NB4 (cell line): ENCODE measurements at places on chromosomes 4 and X.

GRCh38 chr4:126038502-126039144 is 723.9 kb downstream of the FAT4 start:
- no peak for DNase-seq

GRCh38 chr4:115711575-115711974 is 598.2 kb upstream of the NDST4 start:
- DNase-seq: peak; percentile 5

DNA sequence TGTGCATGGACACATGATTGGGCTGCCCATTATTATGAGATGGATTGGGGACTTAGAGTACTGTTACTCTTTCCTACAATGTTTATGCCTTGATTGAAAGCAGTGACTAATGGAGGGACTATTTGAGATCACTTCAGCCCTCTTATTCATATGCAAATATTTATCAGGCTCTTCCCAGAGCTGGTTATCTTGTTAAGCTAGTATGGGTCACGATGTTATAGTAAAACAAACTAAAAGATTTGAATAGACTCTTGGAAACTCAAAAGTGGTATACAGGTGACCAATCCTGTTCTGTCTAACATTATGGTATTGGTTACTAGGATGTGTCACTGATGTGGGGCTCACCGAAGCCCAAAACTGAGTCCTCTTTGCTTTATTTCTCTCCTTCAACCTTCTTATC is 306.2 kb upstream of the CASK start:
- DNase-seq: no peak

GRCh38 chrX:49996474-49996873 is 74.1 kb downstream of the CLCN5 start:
- DNase-seq: no peak

DNA sequence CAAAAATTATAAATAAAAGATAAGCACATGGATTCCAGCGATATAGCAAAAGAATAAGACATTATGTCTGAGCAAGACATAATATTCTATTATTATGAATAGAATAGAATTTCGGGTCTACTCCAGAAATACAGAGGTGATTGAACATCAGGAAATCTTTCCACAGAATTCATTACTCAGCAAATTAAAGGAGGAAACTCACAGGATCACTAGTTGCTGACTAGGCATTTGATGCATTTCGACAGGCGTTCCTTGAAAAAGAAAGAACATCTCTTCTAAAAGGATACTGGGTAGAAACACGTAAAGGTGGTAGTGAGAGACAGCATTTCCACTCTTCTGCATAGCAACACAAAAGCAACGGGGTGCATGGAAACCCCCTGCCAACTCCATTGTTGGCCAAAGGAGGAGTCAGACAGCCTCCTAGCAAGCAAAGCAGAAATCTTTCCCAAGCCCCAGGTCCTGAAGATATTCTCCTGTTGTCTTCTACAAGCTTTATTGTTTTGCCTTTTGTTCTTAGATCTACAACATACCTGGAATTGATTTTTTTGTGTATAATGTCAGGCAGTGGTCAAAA is 14.3 kb upstream of the PDZD4 start:
- DNase-seq: no peak

DNA sequence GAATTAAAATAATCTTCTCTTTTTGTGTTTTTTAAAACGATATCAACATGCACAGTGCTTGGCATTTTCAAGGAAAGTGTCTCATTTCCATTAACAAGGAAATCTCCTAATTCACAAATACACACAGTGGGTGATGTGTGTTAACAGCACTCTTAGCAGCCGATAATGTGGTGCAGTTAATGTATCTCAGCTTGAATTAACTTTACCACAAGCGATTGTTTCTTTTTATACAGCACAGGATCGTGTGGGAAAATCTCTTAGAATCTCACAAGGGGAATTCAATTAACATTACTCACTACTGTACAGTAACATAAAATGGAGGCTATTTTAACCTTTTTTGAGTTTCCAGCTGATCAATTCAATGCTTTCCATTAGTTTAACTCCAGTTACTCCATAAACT is 1841.9 kb downstream of the STIM2 start:
- DNase-seq: no peak

GRCh38 chr4:3387154-3387942 is 54.4 kb upstream of the HGFAC start:
- DNase-seq: no peak

DNA sequence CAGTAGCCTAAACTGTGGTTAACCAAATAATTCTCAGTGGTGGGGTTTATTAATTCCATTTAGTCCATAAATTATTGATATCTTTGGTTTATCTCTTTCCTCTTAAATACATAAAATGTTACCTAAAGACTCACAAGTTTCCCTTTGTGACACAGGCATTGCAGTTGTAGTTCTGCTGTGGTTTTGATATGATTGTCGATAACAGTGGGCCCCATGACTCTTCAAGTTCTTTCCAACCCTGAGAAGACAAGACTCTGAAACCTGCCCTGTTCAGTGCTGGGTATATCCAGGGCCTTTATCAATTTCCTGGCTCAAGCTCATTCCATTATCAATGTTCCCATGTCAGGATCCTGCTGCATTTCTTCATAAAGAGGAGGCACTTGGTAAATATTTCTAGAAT is 117.9 kb upstream of the TBC1D9 start:
- DNase-seq: no peak

DNA sequence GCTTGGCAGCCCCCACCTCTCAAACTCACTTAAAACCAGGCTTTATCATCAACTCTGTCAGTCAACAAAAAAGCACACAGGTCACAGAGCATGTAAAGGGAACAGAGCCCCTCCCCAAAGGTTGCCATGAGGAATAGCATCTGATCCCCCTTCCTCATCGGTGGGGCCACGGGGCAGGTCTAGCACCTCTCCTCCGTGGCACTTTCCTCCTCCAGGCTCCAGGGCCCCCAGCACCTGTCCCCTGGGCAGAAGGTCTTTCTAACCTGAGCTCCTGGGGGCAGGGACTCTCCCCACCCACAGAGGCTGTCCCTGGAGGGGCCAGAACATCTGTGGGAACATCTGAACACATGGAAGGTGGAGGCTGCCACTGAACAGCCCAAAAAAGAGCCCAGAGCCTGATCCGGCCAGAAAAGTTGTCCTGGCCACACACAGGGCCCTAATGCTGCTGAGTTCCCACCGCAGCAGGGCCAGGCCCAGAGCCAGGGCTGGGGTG is 65.7 kb downstream of the ZFYVE28 start:
- DNase-seq: no peak

DNA sequence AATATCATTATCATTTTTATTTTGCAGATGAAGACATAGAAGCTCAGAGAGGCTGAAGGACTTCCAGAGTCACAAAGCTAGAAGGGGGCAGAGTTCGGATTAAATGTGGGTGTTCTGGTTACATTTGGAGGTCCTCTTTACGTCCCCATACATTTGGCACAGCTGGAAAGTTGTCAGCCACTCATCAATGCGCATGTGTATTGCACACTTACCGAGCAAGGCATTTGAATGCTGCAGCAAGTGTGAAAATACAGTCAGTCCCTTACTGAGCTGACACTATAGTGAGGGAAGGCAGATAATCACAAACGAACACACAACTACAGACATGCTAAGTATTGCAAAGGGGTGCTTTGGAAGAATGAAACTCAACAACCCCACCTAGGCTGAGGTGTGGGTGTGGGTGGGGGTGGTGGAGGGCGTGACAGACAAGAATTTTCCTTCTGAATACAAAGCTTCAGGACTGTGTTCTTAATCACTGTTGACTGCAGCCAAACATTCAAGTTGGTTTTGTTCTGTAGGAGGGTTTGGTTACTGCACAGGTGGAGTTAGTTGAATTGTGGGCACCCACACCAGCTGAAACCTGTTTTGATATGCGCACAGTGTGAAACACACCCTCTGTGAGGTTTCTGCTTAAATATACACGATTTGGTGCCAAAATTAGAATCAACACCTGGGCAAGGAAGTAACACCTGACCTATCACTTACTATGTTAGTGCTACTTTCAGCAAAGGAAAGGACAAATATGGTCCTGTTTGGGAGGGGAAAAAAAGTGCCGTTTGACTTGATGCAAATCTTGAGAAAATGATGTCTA is 72.4 kb downstream of the COQ2 start:
- DNase-seq: no peak
